T-helper 17 cell (primary cell): ENCODE measurements at places on chromosomes 4 and X. TPM values are rescaled to one million over a fixed set of nuclear protein-coding genes. Genes with fewer than 3 reads are reported as not detected.

DNA sequence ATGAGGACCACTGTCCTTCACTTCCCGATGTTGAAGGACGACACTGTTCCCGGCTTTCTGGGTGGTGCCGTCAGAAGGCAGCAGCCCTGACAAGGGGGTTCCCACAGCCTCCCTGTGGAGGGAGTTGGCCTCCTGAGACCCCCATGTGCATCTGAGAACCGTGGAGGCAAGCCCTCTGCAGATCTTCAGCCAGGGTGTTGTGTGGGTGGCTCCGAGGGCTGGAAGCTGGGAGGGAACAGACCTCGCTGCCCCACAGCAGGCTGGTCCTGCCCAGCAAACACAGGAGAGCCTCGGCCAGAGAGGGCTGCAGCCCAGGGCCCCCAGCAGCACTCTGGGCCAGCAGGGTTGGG lies 16.2 kb downstream of the DGKQ start:
- no peak for DNase-seq

TNMD gene
- total RNA-seq, result not detected

DNA sequence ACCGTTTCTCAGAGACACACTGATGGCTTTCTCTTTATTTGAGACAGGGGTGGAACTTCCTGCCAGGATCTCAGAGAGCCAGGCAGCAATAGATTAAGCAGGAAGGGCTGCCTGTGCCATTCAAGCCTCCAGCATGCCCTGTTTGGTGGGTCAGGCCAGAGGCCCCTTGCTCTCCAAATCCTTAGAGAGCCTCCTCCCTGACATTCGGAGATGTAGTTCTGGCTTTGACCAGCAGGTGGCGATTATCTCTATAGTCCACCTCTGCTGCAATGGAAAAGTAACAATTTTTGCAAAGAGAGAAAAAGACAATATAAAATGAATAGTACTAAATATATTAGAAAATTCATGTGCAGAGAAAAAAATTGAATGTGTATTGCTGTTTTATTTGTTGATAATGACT lies 93.9 kb downstream of the NXF2B start:
- DNase-seq, result peak; percentile 54

STATH gene
- total RNA-seq, result not detected

DNA sequence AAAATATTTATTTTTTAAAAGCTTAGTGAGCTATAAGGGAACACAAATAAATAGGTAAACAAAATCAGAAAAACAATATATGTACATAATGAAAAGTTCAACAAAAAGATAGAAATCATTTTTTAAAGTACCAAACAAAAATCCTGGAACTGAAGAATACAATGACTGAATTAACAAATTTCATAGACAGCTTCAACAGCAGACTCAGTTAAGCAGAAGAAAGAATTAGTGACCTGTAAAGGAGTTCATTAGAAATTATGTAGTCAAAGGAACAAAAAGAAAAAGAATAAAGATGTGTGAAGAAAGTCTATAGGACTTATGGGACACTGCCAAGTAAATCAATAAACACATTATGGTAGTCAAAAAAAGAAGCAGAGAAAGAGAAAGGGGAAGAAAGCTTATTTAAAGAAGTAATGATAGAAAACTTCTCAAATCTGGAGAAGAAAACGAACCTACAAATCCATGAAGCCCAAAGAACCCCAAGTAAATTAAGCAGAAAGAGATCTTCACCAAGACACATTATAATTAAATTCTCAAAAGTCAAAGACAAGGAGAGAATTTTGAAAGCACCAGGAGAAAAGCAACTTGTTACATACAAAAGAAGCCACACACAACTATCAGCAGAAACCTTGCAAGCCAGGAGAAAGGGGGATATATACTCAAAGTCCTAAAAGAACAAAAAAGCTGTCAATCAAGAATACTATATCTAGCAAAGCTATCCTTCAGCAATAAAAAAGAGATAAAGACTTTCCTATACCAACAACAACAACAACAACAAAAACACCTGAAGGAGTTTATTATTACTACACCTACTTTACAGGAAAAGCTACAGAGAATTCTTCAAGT lies 338.9 kb downstream of the PTTG2 start:
- DNase-seq, result no peak

GRCh38 chr4:185120631-185120946 lies 22.5 kb upstream of the SLC25A4 start:
- no peak for DNase-seq

DNA sequence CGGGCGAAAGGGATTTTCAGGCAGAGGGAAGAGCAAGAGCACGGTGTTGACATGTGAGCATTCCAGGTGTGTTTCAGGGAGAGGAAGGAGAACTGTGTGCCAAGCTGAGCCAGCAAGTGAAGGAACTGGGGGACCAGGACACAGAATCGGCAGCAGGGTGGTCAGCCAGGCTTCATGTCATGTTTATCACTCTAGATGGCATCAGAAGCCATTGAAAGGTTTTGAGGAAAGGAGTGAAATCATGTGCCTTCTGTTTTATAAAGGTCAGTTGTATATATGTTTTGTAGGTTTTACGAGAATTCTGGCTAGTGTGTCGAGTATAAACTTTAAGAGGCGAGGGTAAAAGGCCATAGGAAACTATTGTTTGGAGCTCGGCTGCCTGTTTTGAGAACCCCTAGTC lies 682.3 kb downstream of the TRIML1 start:
- no peak for DNase-seq

FABP2 gene
- not detected for total RNA-seq

- no peak for DNase-seq
These were observed 42.6 kb downstream of the RAPGEF2 start for GRCh38 chr4:159145318-159145991.

SLC16A2 gene
- total RNA-seq, result 0.12 TPM

GRCh38 chr4:99723612-99724011 lies 66.0 kb upstream of the C4orf54 start:
- DNase-seq, result no peak
